Stimulated activated CD4-positive, alpha-beta T cell treated with anti-CD3 and anti-CD28 coated beads, TNF-alpha, amount 100 ng/mL, for 48 hours (primary cell): ENCODE measurements at places on chromosomes 16 and 17.

DNA sequence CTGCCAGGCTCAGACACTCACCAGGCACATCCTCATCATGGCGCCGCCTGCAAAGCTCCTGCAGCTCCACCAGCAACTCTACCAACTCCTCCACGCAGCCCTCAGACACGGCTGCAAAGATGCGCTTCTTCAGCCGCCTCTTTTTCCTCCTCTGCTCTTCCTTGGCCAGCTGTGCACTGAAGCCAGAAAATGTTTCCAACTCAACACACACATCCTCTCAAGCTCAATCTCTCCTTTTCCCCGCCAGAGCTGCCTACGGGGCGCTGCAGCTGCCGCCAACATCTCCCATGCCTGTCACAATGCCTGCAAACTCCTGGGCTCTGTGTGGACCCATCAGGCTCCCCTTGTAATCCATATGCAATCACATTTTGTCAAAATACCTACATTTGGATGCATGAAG lies 14.2 kb downstream of the TRPV3 start:
- DNase-seq, result no peak

DNA sequence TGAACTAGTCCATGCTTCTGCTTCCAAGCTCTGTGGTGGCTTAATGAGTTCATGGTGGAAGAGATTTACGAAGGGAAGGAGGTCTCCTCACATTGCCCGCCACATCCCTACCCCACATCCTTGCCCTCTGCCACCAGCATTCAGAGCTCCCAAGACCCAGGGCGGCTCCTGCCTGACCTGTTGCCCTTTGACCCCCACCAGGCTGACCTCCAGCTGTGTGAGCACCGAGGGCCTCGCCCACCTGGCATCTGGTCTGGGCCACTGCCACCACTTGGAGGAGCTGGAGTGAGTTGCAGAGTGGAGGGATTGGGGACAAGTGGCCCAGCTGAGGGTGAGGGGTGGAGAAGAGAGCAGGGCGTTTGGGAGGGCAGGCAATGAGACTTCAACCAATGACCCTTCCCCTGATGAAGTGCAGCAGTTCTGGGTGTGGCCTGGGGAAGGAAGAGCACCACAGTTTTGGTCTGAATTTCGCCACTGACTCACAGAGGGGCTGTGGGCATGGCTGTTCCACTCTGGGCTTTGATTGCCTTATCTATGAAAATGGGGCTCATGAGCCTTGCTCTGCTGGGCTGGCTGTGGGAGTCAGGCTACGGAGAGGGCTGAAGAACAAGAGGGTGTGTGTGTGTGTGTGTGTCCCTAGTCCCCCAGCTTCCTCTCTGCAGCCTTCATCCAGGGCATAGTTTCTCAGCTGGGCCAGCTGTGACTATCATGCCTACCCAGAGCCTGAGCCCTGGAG lies 22.6 kb upstream of the CPNE2 start:
- DNase-seq, result no peak

DNA sequence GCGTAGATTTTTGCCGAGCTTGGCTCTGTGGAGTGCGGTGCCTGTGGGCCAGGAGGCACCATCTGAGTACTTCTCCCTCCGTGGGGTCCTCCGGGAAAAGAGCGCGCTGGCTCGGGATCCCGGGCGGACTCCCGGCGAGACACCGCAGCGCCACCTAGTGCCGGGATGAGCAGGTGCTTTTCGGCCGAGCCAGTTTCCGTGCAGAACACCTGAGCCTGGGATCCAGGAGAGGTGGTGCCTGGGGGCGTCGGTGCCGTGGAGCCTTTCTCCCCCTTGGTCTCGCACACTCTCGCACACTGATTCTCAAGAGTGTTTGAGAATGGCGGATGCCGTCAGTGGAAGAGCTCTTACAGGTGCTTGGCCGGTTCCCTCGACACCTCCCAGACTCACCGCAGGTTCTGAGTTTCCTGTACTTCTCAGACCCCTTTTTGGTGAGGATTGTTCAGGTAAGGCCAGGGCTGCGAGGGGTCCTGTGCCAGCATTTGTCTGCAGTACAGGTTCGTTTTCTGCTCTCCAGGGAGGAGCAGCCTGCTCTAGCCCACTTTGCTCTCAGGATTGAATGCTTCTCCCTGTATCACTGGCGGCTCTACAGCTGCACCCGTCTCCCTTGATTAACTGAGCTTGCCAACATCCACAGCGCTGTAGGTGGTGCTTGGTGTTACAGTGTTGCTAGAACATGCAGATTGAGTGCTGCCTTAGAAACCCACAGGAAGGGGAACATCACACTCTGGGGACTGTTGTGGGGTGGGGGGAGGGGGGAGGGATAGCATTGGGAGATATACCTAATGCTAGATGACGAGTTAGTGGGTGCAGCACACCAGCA lies 23.3 kb downstream of the TBCD start:
- DNase-seq, result no peak

DNA sequence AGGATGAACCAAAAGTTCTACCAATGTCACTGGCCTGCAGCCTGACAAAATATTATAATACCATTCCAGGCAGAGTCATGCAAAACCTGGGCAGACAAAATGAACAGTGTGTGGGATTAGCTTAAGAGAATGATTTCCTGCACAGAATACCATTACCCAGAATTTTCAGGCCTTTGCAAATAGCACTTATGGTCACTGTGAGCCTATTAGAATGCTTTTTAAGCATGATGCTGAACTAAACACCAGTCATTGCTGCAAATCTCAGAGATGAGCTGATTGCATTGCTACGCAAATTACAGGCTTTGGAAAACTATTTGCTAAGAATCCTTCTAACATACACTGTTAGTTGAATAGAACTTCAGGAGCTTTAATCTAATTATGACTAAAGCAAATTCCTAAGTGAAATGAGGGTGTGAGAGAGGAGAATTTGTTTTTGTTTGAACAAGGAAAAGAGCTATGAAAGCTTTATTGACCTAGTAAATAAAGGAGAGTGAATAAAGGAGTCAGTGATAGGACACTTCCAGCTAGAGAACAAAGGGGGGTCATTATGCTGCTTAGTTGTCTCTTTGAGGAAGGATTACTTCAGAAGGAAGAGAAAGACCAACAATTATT lies 398.8 kb downstream of the HS3ST3B1 start:
- no peak for DNase-seq

GRCh38 chr16:175011-175949 lies 1.2 kb upstream of the HBA1 start:
- no peak for DNase-seq

GRCh38 chr17:30290696-30291542 lies 825 bp downstream of the BLMH start:
- DNase-seq, result no peak

- DNase-seq, result no peak
Observed at GRCh38 chr16:50717091-50717490, 23.7 kb downstream of the NOD2 start.

DNA sequence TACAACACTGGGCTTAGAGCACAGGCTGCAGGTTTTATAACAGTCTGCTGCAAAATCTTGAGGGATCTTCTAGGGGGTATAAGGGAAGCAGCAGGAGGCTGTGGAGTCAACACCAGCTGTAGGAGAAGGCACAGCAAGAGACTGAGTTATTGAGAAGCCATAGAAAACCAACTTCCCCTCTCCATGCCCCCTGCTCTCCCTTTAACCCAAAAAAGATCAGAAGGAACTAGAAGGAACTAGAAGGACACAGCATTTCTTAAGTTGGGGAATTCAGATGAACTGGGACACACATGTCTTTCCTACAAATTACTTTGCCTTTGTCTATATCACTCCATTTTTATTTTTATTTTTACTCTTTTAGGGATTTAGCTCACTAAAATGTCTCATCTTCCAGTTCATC lies 6.2 kb upstream of the CCL18 start:
- no peak for DNase-seq

DNA sequence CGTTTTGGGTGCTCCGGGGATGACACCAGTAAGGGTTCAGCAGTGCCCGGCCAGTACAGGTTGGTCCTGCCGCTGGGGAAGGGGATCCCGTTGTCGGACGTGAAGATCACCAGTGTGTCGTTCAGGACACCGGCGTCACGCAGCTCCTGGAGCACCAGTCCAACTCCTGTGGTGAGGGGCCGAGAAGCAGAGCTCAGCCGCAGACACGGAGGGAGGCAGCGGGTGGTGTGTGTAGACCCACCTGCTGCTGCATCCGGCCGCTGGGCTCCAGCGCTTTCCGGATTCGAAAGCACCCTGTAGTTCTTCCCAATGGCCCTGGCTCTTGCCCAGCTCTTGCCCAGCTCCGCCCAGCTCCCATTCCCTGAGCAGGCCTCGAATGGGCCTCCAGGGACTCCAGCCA lies 8.0 kb downstream of the SGSH start:
- no peak for DNase-seq

DNA sequence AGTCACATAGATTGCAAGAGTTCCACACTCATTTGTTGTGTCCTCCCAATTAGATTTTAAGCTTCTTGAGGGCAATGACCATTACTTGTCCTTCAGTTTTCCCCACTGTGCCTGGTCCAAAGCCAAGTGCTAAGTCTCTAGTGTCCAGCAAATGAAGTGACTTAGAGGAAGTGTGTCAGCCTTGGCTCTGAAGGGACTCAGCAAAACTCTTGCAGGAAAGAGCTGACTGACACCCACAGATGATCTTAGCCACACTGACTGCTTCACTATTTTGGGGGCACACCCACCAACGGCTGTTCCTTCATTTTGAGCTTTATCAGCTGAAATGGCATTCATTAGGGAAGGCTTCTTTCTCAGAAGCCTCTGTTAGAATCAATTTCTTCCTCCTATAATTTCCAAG lies 358.1 kb downstream of the UTP18 start:
- no peak for DNase-seq

GRCh38 chr16:85231959-85232358 lies 119.7 kb upstream of the CIBAR2 start:
- DNase-seq, result no peak

DNA sequence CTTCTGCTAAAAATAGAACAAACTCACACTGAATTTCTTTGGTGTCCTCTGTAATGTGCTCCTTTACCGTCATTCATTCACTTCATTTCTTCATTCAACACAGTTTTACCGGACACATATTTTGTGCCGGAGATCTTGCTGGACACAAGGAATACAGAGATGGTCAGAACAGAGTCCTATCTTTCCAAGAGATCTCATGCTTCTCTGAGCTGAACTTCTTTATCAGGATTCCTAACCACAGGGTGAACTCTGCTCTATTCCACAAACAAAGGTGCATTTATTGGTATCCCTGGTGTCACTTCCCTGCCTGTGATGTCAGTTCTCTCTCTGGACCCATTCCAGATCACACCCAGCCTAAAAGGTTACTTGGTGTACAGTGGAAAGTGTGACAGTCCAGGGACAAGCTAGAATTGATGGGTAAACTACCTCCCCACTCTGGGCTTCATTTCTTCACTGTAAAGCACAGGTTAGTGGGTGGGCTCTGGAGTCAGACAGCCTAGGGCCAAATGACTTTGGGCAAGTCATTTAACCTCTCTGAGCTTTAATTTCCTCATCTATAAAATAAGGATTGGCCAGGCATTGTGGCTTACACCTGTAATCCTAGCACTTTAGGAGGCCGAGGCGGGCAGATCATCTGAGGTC lies 4.2 kb downstream of the IFI35 start:
- no peak for DNase-seq

GRCh38 chr17:9427465-9428315 lies 147.9 kb downstream of the STX8 start:
- no peak for DNase-seq

DNA sequence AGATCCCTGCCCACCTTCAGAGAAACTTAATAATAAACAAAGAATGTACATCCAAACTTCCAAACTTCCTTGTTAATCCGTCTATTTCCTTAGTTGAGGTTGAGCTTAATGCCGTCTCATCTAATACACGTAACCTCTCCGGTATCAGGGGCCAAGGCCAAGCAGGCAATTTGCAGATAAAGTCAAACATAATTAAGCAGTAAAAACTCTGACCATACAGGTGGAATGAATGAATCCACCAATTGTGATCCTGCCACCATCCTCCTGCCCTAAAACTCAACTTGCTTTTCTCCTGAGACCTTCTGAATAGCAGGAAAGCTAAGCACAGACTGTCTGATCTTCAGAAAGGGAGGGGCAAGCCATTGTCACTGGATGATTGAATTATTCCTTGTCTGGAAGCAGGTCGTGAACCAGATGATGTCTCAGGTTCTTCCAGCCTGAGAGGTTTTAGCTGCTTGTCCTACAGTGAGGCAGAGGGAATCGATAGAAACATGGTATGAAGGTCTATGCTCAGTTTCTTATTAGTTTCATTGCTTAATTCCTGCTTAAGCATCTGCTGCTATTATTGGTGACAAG lies 1111.8 kb upstream of the EEF2KMT start:
- DNase-seq, result no peak

DNA sequence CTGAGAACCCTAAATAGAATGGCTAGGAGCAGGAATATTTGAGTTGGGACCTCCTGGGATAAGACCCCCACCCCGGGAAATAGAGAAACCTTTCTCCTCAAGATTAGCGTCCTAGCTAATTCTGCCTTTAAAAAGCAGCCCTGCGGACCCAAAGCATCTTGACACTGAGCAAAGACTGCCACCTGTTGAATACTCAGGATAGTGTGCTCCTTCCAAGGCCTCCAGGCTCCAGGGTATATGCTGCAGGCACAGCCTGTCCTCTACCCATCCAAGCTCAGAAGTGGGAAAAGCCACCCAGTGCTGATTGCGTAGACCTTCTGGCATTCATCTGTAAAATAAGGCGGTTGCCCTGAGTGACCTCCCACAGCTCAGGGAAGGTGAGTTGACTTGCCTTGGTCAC lies 456.2 kb upstream of the DYNLRB2 start:
- DNase-seq, result no peak

GRCh38 chr16:7744546-7745264 lies 412.1 kb downstream of the RBFOX1 start:
- DNase-seq, result no peak

- DNase-seq, result no peak
Observed at GRCh38 chr16:70588565-70588964, 57.8 kb upstream of the IL34 start.

- DNase-seq, result no peak
Observed at GRCh38 chr17:45243750-45244149, 18.1 kb downstream of the SPATA32 start.

DNA sequence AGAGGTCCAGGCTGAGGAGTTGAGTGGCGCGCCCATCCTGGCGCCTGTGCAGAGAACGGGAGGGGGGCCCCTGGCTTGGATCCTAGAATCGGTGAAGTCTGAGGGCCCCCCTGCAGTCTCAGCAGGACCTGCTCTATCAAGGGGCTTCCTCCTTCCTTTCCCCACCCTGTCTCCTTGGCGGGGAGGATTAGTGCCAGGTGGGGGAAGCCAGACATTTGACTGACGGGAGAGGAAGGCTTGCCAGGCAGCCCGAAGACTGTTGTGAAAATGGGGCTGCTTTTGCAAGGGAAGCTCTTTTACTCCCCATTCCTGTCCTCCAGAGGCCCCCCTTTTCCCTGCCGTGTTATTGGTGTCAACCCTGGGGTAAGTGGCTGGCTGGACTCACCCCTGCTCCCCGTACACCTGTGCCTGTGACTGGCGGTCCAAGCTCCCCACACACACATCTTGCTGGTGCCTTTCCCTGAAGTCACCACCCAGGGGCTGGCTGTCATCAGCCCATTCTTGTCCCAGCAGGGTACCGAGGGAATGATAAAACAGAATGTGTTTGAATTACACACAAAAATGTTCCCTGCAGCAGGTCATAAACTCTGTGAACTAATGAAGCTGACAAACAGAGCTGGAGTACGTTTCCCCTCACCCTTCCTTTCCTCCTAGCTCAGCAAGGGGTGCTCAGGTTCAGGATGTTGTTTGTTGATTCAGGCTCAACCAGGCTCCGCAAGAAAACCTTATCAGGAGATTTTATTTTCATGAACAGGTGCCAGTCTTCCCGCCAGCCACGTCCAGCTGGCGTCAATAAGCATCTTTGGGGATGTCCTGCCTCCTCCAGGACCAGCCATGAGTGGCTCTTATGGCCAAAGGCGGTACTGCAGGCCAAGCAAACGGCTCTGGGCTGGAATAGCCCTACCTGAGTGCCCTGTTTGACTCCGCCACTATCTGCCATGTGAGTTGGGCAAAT lies 4.4 kb upstream of the ARMC7 start:
- no peak for DNase-seq
